ENCODE measurements at places on chromosomes 4 and X. TPM values are rescaled to one million over a fixed set of nuclear protein-coding genes. Genes with fewer than 3 reads are reported as not detected.
A peak's percentile ranks its signal among the peaks of the same experiment; 100 is the strongest.

DNA sequence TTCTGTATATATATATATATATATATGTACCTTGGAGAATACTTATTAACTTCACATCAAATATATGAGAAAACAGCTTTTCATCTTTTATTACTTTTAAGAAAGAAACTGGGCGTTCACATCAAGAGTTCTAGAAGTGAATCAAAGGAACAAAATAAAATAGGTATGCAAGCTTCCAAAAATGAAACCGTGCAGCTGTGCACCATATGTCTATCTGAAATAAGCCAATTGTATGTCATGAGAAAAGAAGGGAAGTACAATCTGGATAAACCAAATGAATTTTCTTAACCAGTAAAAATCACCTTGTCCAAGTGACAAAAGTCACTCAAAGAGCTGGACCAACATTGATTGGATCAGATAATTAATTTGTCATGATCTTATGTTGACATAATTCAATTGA is 405.4 kb upstream of the TECRL start:
- DNase-seq, result no peak
- H3K27me3 ChIP-seq, result no peaks in the 10 kb centered on the region
- no peak overlapping the region for H3K27ac ChIP-seq

The GPRASP1 gene
- 0.74 TPM for polyA plus RNA-seq

DNA sequence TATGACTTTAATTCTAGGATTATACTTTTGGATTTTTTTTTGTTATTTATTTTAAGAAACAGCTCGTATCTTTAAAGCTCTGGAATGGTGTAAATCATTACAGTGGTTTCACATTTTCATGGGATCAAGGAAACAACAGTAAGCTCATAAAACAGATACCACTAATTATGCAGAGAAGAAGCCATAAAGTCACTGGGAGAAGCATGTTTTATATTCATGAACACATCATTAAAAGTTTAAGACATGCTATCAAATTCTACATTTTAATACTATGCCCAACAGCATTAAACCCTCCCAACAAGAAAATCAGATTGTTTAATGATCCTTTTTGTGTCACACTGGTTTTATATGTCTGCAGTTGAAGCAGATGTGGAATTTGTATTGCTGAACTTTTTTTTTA is 149.9 kb downstream of the FBXO8 start:
- no peak overlapping the region for H3K4me3 ChIP-seq
- no peaks in the 10 kb centered on the region for H3K27me3 ChIP-seq
- DNase-seq, result peak; percentile 83
- H3K4me1 ChIP-seq, result peaks cover 52% of the 10 kb centered on the region

The AREG gene
- polyA plus RNA-seq, result 44.0 TPM

DNA sequence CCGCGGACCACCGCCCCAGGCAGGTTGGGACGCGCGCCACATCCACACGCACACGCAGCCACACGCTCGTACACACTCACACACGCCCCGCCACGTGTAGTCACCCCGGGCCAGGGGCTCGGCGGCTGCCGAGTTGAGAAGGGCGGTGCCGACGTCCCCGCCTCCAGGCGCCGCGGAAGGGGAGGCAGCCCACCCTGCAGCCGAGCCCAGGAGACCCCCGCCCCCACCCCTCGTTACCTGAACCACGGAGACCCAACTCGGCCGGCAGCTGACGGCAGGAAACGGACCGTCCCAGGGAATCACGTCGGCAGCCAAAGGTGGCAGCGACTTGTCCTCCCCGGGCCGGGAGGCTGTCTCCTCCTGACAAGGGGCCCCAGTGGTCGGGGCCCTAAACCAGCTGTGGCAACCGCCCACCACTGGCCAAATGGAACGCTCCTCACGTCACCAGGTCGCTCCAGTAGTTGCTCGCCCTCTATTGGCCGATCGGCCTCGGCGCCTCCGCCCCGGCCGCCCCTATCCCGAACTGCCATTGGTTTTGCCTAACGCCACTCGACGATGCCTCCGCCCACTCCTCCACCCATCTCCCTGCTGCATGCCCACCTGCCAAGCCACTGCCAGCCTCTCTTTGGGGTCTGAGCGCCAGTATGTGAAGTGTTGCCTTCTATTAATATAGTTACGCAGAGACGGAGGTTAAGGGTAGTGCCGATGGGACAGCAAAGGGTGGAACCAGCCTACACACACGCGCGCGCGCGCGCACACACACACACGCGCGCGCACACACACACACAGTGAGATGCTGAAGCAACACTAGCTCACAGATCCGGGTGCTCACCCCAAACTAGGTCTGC is at the start of gene ZDHHC9:
ZDHHC9 (minus strand) TSS at position 428 of the 848 bp plus-strand sequence. CDS start 1,941 bp downstream, outside the sequence.
- peaks cover 2% of the 10 kb centered on the region for H3K27me3 ChIP-seq
- peak; percentile 92 for DNase-seq
- peak within 1 kb of the TSS; percentile 47 for H3K4me3 ChIP-seq
- no peaks in the 10 kb centered on the region for H3K36me3 ChIP-seq
- H3K4me1 ChIP-seq, result no peaks in the 10 kb centered on the region

DNA sequence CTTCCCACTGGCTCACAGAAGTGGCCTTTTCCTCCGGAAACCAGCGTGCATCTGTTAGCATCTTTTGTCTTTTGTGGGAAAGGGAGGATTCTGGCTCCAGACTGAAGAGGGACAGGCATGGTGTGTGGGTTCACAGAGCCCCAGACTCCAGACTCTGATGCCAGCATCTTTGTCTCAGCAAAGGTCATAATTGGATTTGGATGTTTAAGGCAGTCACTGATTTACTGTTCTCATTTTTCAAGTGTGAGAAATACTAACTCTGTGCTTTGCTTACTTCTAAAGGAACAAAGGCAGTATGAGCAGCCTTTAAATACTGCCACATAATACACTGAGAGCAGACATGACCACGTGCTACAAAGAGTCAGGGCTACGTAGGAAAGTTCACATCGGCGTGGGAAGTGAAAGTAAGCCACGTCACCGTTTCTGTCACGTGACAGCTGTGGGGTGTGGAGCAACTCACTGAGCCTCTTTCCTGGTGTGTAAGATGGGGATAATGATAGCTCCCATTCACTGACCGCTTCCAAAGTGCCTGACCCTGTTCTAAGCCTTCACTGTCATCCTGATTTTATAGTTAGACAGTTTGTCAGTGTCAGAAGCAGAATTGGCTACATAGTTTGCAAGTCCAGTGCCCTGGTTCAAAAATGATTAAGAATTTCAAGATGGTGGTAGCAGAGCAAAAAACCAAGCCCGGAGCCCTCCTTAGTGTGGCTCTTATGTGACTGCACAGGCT is 24.8 kb upstream of the TMSB4X start:
- H3K4me3 ChIP-seq, result no peak overlapping the region
- peaks cover 4% of the 10 kb centered on the region for H3K27me3 ChIP-seq
- peaks cover 6% of the 10 kb centered on the region for H3K4me1 ChIP-seq

GRCh38 chrX:155959018-155959587 is 38.4 kb upstream of the IL9R start:
- H3K4me3 ChIP-seq, result no peak overlapping the region
- H3K27ac ChIP-seq, result no peak overlapping the region
- no peak for DNase-seq
- H3K36me3 ChIP-seq, result no peaks in the 10 kb centered on the region
- peaks cover 3% of the 10 kb centered on the region for H3K27me3 ChIP-seq

DNA sequence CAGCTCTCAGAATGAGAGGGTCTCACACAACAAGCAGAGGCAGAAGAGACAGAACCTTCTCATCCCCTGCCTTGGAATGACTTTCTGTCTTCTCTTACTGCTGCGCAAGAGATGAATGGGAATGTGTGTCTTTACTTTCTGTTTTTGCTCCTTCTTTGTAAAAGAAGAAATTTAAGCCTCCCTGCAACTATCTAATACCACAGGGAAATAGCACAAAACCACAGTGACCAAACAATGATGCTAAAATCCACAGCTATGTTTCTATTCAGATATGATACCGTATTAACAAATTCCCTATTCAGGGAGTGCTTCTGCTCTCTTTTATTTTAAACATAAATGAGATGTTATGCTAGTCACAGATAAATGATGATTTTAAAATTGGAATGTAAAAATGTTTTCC is 173.8 kb upstream of the RAI2 start:
- H3K27me3 ChIP-seq, result peaks cover 6% of the 10 kb centered on the region
- DNase-seq, result no peak
- H3K4me1 ChIP-seq, result no peaks in the 10 kb centered on the region
- no peaks in the 10 kb centered on the region for H3K36me3 ChIP-seq

The XAGE1A gene
- 3.1 TPM for polyA plus RNA-seq

The SYNPO2 gene
- polyA plus RNA-seq, result 3.5 TPM

The LAMP2 gene
- 35.0 TPM for polyA plus RNA-seq

- H3K27ac ChIP-seq, result peak overlapping the region; percentile 3
- H3K36me3 ChIP-seq, result no peaks in the 10 kb centered on the region
- H3K4me1 ChIP-seq, result no peaks in the 10 kb centered on the region
- no peaks in the 10 kb centered on the region for H3K27me3 ChIP-seq
Measured at GRCh38 chr4:147777456-147778091, 45.7 kb downstream of the ARHGAP10 start.

The GALNTL6 gene
- 0.08 TPM for polyA plus RNA-seq

The GYG2 gene
- 0.70 TPM for polyA plus RNA-seq

The CXCL9 gene
- polyA plus RNA-seq, result 0.57 TPM

The SMIM10L2A gene
- polyA plus RNA-seq, result 1.7 TPM

DNA sequence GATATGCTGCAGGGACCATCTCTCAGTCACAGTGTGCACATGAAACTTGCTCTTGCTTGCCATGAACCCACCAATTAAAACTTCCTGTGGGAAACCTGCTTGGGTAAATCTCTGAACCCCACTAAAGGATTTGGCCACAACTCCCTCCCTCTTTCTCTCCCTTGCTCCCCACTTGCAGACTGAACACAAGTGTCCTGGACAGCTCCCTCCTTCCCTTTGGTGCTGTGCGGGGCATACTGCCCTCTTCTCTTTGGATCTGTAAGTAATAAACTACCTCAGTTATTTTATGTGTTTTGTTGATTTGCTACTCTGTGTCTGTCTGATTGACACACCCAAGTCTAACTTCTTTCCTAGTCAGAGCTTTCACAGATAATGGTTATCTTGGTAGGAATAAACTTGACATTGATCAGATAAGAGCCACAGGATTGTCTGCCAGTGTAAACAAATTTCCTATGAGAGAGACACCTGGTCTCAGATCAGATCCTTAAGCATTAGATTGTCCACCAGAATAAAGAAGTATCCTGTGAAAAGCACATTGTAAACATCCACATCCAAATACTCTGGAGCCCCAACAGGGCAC is 41.8 kb downstream of the SULT1E1 start:
- no peak for DNase-seq
- no peaks in the 10 kb centered on the region for H3K4me1 ChIP-seq
- H3K27ac ChIP-seq, result no peak overlapping the region
- no peak overlapping the region for H3K4me3 ChIP-seq
- no peaks in the 10 kb centered on the region for H3K27me3 ChIP-seq

DNA sequence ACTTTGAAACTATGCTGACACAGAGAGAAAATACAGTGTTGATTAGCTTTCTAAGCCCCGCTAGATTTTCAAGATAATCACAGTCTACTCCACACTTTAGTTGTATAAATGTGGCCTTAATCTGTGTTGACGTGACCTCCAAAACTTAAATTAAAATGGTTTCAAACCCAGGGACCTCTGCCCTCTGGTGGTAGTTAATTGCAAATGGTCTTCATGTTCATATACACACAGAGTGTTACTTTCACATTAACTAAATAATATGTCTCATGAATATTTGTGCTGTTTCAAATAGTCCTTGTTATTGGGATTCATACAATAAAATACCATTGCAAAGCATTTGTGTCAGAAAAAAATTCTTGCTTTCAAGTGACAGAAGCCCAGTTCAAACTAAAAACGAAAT is 64.3 kb downstream of the TASL start:
- no peaks in the 10 kb centered on the region for H3K36me3 ChIP-seq
- H3K4me3 ChIP-seq, result no peak overlapping the region
- no peak overlapping the region for H3K27ac ChIP-seq

DNA sequence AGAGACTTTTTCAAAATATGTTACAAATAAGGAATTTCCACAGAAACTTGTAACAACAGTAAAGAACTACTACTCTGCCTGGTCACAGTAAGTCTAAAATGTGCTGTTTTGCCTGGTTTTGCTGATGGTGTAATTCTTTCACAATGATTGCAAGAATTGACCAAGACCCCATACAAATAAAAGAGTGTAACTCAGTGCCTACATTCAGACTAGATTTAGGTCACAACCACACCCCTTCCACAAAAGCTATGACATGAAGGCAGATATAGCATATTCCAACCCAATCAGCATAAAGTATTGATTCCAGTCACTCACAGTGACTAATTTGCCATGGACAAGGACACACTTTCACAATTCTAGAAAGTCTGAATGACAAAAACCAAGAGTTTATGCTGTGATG is 53.7 kb upstream of the TMPRSS11F start:
- H3K4me1 ChIP-seq, result no peaks in the 10 kb centered on the region
- H3K36me3 ChIP-seq, result no peaks in the 10 kb centered on the region
- DNase-seq, result no peak
